EH (cell line): ENCODE measurements at places on chromosomes 16 and 17.

DNA sequence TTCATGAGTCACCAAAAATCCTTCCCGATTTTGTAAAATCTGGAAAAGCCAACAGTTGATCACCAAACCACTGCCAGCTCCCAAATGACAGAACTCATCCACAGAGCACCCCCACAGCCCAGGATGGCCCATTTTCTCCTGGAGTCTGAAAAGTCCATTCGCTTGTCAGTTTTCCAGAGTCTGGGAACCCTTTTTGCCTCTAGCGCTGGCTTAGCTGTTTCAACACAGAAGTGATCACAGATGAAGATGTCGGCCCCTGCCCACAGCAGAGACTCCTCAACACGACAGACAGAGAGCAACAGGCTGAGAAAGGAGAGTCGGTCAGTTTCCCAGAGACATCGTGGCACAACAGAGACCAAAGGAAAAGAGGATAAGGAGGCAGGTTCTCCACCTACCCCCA is 66.4 kb downstream of the NXN start:
- peak; percentile 68 for DNase-seq

DNA sequence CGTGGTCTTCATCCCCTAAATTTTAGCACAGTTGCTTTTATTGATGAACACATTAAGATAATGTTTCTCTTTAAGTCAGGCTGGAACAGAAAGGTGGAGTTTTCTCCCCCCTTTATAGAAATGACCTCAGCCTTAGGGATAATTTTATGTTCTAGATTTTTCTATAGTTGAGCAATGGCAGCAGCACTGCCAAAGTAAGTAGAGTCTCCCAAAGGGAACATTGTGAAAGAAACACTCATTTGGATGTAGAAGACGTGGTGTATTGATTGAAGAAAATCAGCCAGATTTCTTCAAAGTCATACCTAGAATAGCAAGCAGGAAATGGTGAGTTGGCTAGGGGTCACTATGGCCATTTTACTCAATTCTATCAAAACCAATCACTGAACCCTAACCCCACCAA is 122.5 kb downstream of the DNAH9 start:
- DNase-seq = no peak

DNA sequence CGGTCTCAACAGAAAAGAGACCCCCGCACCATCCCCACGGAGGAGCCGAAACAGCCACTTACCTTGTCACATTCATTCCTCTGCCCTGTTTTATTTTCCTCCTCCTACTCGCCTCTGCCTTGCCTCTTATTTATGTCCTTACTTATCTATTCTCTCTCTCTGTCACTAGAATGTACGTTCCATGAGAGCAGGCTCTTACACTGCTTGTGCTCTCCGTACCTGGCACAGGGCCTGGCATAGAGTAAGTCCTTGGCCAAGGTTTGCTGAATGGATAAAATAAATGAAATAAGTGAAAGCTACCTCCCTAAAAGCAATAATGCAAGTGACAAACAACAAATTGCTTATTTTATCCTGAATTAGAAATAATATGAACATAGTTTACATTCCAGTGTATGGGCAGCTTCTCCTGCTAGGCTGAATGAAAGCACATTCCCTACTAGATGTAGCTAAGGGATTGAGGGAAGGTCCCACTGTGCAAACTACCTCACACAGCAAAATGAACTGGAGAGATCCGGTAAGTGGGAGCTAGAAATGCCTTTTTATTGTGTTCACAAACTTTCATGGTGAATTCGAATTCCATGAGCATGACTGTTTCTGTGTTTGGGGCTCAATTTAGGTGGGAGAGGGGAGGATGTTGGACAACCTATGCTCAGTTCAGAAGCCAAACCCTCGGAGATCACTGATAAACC is 173.1 kb downstream of the PARN start:
- peak; percentile 17 for DNase-seq

DNA sequence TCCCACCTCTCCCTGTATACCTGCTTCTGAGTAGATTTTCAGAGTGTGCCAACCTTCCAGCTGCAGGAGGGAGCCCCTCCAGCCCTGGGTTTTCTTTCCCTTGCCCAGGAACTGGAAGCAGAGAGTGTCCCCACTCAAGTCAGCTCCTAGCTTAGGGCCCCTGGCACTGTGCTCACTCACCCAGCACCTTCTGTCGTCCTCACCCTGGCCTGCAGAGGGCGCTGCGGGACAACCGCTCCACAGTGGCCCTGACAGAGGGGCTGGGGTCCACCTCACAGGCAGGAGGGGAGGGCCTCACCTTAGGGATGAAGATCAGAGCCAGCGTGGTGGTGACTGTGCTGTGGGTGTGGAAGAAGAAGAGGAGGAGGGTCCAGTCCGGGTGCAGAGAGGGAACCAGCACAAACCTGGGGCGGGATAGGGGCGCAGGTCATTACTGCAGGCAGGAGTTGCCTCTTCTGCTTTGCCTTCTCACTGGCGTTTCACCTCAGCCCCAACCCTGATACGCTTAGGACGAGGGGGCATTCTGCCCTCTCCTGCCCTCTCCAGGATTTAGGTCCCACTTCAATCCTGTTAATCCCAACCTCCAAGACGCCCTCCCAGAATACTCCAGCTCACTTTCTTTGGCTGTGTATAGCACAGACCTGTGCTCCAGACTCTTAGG is 10.0 kb downstream of the GPR179 start:
- peak; percentile 37 for DNase-seq

DNA sequence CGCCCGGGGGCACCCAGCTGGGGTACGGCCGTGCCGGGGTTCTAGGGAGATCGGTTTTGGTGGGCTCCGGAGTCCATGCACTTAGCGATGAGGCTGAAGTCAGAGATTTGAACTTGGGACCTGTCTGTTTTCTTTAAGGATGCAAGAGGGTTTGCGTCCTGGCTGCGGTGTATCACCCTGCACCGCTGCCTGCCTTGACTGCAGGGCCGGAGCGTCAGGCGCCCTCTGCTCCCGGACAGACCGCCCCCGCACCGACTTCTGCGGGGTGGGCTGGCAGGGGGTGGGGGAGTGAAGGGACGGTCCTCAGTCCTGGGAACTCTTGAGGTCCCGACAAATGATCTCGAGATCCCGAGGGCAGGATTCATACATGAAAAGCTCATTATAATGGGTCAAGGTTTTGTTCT is 701 bp downstream of the PDP2 start:
- DNase-seq = peak; percentile 20

DNA sequence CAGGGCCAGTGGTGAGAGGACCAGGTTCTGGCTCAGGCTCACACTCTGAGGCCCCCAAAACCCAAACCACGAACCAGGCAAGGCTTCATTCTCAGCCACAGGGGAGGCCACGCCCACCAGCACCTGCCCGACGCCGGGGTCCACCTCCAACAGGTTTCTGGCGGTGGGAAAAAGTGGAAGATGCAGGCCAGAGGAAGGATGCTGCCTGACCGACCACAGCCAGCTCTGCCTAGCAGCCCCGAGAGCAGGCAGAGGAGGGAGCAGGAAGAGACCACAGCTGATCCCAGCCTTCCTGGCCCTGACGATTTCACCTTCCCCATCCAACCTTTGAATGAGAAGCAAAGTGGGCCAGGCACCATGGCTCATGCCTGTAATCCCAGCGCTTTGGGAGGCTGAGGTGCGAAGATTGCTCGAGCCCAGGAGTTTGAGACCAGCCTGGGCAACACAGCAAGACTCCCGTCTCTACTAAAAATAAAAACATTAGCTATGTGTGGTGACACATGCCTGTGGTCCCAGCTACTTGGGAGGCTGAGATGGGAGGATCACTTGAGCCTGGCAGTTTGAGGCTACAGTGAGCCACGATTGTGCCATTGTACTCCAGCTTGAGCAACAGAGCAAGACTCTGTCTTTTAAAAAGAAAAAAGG is 30.7 kb upstream of the SLC38A10 start:
- DNase-seq = no peak

DNA sequence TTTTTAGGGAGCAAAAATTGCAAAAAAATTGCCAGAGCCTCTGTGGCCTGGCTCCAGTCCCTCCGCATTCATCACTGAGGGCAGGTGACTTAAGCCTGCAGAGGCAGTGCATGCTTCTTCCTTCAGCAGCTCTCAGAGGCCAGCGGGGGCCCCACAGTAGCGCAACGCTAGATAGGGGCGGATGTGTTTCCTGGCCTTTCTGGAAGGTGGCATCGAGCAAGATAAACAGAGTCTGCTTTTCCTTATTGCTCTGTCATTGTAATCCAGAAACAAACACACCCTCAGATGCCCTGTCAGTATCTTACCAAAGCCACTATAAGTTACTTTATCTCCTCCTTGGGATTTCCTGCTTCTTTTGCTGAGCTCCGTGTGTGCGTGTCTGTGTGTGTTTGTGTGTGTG is 75.5 kb upstream of the IRX6 start:
- DNase-seq = no peak
